ENCODE measurements at places on chromosomes 3 and 15. TPM values are rescaled to one million over a fixed set of nuclear protein-coding genes. Genes with fewer than 3 reads are reported as not detected.

Gene TRIM42
- not detected for total RNA-seq

Gene CLSTN2
- 19.0 TPM for total RNA-seq

Gene ZFYVE19
- 19.0 TPM for total RNA-seq

Gene KIAA1143
- 27.1 TPM for total RNA-seq

Gene PLA2G4B
- total RNA-seq: 3.3 TPM

Gene CALML4
- 27.1 TPM for total RNA-seq

Gene AP3S2
- total RNA-seq: 54.0 TPM

Gene GOLGA6A
- total RNA-seq: not detected

Gene PDE8A
- total RNA-seq: 73.9 TPM

Gene EPHA6
- total RNA-seq: 0.30 TPM

Gene CILP
- total RNA-seq: 69.5 TPM

Gene NUP210
- 1.3 TPM for total RNA-seq

Gene CLRN1
- not detected for total RNA-seq

Gene DCLK3
- 15.0 TPM for total RNA-seq

Gene EHHADH
- 5.2 TPM for total RNA-seq

Gene PCLAF
- not detected for total RNA-seq

Gene RAB6B
- 3.6 TPM for total RNA-seq

Gene IL5RA
- total RNA-seq: not detected

Gene GPR27
- total RNA-seq: 5.0 TPM

Gene HAUS2
- 17.1 TPM for total RNA-seq

Gene THAP10
- 9.8 TPM for total RNA-seq

Gene GRK7
- total RNA-seq: not detected

Gene AP3B2
- 1.3 TPM for total RNA-seq

Gene MCTP2
- total RNA-seq: 12.0 TPM

Gene SGO1
- total RNA-seq: not detected

Gene C3orf49
- total RNA-seq: not detected
